Stimulated activated CD8-positive, alpha-beta memory T cell treated with anti-CD3 and anti-CD28 coated beads, Interleukin-15, amount 100 ng/mL, for 24 hours (primary cell): ENCODE measurements at places on chromosomes 3 and 15.

GRCh38 chr3:51718547-51719409, 11.9 kb downstream of the GRM2 start:
- no peak for DNase-seq

- no peak for DNase-seq
Measured at GRCh38 chr3:10395671-10396070, 74.8 kb upstream of the SEC13 start.

DNA sequence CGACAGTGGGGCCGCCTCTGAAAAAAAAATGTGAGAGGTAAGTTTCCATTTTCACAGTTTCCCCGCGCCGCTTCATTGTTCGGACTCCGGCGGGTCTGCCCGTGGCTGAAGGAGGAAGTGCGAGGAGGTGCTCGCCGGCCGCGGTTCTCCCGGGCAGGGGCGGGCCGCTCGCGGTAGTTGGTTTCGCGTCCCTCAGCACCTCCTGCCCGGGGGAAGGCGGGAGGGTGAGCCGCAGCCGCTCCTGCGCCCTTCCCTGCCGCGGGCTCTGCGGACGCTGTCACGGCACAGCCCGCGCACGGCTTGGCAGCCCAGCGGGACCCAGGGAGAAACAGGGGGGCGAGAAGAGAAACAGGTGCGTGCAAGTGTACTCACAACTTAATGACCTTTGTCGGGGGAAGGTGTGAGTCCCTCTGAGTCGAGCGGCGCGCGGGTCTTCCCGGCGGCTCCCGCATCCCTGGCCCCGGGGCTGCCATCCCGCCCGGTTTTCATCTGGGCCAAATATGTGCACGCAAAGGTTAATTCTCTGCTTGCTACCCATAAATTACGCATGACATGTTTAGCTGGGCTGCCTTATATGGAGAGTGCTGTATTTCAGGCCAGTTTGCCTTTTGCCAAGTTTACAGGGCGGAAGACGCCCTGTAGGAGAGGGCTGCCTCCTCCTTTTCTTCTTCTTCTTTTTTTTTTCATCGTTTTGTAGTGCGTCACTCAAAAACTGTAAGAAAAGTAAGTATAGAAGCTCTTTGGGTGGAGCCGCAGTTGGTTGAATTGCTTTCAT, 514 bp downstream of the MBNL1 start:
- no peak for DNase-seq

DNA sequence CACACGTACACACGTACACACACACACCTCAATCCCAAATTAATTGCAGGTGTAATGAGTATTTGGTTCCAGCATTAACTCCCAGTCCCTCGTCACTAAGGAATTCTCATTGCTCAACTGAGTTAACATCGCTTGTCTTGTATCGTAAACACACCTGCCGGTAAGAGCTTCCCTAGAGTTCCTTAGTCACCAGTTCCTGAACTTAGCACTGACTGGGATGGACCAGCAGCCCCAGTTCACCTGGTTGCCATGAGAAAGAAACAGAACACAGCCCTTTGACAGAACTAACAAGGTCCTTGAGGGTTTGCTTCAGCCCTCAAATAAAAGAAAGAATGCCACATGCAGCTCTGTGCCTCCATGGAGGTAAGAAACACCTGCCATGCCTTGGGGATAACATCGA, 66.3 kb upstream of the SLCO3A1 start:
- DNase-seq: no peak

DNA sequence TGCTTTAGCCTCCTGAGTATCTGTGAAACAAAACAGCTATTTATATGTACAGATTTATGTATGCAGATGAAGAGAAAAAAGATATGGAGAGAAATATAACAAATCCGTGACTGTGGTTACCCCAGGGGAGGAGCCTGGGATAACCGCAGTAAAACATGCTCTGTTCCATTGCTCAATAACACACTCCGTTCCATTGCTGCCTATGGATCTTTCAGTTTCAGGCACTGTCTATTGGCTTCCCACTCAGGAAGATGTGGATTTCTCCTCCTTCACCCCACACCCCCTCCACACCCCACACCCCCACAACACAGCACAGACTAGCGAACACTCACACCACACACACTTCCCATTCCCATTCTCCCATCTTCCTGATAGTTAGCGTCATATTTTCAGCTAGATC, 47.9 kb downstream of the CDCP1 start:
- no peak for DNase-seq

DNA sequence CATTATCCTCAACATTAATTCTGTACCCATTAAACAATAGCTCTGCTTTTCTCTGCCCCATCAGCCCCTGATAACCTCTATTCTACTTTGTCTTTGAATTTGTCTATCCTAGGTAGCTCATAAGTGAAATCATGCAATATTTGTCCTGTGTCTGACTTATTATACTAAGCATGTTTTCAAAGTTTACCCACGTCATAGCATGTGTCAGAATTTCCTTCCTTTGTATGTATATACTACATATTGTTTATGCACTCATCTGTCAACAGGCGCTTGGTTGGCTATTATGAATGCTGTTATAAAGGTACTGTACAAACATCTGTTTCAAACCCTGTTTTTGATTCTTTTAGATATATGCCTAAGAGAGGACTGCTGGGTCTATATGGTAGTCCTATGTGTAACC, 18.2 kb downstream of the CSNK1G1 start:
- DNase-seq: no peak

GRCh38 chr15:73325191-73325861, 43.4 kb downstream of the HCN4 start:
- no peak for DNase-seq

DNA sequence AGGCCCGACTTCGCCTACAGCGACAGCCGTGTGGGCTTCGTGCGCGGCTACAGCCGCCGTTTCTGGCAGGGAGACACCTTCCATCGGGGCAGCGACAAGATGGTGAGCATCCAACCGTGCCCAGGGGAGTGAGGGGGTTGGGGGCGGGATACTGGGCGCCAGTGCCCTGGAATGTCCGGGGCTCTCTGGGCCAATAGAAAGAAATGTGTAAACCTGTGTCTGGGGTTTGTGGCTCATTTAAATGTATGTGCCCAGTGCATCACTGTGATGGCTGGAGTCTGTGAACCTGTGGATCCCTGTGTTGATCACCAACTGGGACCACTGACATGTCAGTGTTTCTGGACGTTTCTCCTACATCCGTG, 423 bp downstream of the CHAC1 start:
- DNase-seq: no peak

DNA sequence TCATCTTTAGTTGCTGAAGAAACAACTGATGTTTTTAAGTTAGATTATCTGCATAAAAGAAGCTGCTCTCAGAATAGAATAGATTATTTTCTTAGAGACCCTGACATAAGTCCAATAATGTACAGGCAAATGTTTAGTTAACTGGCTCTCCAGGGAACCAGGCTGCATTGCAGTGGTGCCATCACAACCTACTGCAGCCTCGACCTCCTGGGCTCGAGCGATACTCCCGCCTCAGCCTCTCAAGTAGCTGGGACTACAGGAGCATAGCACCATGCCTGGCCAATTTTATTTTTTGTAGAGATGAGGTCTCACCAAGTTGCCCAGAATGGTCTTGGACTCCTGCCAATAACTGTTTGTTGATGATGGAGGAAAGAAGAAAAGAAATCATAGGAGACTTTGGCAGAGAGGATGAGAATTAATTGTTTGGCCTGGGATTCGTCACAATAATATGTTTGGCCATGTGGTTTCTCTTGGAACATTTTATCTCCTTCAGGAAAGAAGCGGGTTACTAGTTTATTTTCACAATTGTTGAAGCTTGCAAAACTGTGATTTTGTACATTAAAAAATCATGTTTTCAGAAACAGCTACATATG, 429.2 kb downstream of the CADM2 start:
- DNase-seq: no peak

DNA sequence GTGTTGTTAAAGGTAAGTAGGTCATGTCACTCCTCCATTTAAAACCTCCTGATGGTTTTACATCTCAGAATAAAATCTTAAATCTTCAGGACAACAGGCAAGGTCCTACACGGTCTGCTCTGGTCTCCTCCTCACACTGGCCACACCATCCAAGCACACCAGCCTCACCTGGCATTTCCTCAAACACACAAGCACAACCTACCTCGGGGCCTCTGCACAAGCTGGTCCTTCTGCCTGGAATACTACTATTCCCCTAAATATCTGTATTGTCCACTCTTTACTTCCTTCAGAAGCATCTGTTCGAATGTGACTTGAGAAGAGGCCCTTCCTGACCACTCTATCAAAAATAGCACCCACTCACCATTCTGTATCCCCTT, 1.8 kb downstream of the GORASP1 start:
- no peak for DNase-seq

- no peak for DNase-seq
Measured at GRCh38 chr15:98581715-98582114, 66.6 kb upstream of the IGF1R start.

DNA sequence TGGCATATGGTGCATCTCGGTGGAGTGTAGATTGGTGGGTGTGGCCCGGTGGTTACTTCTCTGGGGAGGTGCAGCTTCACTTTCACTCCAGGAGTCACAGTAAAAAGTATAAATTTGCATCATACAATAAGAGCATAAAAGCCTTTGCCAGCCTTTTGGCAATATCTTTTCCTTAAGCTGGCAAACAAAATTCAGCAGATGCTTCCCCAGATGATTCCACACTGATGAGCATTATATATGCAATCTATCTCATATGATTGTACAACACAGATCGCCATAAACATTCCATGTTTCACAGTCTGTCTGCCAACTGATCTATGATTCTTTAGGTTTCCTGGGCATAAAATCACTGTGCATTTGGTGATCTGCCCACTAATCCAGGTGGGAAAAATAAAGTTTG, 120.2 kb upstream of the ALCAM start:
- DNase-seq: no peak

DNA sequence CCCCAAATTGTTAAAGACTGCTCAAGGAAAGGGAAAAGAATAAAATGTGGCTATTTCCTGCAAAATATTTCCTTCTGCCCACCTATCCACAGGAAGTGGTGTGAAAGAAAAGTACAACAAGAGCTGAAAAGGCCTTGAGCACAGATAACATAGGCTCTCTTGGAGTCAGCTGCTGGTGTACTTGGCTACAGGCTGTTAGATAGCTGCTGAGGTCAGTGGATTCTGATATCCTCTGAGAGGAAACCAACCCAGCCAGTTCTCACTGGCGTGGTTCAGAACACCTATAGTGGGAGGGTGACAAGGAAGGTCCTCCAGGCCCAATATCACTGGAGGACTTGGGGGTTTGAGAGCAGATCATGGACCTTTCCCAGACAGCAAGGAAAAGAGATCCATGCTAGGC, 124.4 kb upstream of the GAP43 start:
- no peak for DNase-seq
